ENCODE measurements at places on chromosomes 3 and 15.

GRCh38 chr15:48754011-48754410 is 56.9 kb downstream of the CEP152 start:
- DNase-seq, result no peak

DNA sequence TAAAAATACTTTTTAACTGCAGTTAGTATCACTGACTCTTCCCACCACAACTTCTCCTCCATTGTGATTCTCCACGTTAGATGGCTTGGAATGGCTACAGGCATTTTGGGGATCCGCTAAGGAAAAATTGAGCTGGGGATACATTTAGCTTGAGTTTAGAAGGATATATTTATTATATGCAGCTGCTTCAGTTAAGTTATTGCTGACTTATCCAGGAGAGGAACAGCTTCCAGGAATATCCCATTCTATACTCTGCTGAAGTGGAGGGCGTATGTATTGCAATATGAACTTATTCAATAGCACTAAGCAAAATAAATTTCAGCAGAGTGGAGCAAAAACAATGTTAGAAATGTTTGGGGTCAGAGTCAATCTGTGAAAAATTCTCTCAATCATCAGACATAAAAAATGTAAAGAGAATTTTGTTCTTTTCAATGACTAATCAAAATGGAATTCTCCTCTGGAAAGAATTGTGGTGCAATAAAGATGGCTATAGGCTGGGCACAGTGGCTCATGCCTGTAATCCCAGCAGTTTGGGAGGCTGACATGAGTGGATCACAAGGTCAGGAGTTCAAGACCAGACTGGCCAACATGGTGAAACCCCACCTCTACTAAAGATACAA is 84.7 kb downstream of the NCEH1 start:
- no peak for DNase-seq

DNA sequence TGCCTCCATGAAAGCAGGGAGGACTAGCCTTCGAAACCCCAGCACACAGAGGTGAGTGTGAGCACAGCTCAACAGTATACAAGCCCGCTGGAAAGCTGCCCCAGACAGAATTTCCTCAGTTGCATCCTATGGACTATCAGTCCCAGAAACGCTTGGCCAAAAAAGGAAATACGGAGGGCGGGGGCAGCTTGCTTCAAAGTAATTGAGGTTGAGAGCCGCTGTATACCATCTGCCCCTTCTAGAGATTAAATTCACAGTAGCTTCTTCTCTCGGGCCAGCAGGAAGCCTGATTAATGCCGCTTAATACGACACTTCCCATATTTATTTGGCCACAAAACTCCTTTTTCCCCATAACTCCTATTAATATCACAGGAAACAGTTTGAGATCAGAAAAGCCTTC is 88.7 kb downstream of the LIPC start:
- DNase-seq, result no peak

DNA sequence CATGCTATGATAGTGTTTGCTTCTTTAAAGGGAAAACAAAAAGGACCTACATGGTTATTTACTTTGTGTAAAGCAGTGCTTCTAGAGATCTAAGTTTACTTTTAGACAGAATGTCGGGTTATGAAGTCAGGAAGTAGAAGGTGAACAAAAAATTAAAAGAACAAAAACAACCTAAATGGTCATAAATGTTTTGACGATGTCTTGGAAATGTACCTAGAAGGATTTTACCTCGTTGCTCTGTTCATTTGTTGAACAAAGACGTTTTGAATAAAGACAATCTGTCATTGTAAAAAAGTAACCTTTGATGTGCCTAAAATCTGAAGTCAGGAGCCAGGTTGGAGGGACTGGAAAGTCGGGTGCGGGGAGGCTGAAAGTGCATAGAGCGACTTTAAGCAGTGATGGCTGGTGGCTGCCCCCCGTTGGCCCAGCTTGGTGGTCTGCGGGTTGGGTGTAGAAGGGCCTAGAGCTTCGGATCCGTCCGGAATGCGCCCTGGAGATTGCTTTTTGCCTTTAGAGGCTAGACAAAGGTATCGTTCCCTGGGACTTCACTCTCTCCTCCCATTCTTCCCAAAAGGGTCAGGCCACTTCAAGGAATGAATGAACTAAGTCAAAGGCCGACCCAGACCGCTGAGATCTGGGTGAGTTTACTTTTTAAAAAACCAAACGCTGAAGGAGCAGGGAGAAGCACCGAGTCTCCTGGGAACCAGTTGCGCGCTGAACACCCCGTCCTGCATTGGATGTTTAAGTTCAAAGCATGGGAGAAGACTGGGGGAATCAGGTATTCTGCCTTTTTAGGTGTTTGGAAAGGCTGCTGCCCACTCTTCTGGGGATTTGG is 2.1 kb downstream of the SOX14 start:
- DNase-seq, result no peak

- no peak for DNase-seq
Observed at GRCh38 chr3:11118181-11118682, 36.1 kb upstream of the HRH1 start.

- peak; percentile 17 for DNase-seq
Observed at GRCh38 chr15:51621936-51622603, 501 bp downstream of the DMXL2 start.

DNA sequence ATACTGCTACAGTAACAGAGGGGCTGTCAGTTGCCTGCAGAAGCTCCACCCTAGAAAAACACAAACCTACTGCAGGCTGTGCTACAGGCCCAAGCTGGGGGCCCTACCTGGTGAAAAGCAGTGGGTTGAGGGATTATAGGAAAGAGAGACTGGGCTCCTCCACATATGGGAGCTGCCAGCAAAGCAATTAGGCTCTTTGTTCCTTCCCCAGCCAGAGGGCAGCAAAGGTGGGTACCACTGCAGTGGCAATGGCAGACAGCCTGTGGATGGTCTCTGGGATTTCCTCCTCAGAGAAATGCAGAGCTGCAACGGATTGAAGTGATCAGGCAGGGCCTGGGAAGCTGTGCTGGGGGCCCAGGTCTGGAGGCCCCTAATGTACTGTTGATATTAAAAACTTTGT is 19.1 kb upstream of the DNAAF4 start:
- DNase-seq, result no peak

- no peak for DNase-seq
Observed at GRCh38 chr3:8845641-8846040, 76.2 kb upstream of the OXTR start.

- no peak for DNase-seq
Observed at GRCh38 chr3:44434834-44435510, 42.5 kb downstream of the ZNF445 start.

- no peak for DNase-seq
Observed at GRCh38 chr15:79561982-79562381, 129.8 kb downstream of the MINAR1 start.

DNA sequence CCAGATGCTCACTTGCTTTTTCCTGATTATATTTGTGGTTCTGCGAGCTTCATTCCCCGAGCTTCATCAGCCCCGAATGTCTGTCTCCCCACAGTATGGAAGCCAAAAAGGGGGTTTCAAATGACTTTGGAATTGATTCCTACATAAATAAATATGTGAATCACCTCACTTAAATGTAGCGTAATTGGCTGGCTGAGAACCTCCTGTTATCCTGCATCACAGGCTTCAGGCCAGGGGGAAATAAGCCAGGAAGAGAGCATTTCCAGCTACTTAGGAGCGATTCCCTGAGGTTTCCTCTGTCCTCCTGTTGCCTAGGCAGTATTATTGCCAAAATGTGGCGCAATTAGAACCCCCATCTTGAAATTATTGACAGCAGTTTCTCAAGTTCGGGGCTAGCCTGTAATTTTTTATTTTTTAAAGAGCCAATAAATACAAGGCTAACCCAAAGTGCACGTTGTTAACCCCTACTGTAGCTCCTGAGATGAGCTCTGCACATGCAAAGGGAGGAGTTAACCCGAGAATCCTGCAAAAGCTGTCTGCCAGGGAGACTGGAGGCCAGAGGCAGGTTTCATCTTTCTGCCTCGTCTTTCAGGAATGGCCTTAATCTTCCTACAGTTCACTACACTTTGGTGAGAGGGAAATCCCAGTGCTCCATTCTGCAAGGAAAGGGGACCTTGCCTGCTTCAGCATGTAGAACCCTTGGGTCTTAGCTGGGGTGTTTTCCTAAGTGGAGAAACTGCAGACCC is 148.2 kb downstream of the ADAMTS9 start:
- no peak for DNase-seq

DNA sequence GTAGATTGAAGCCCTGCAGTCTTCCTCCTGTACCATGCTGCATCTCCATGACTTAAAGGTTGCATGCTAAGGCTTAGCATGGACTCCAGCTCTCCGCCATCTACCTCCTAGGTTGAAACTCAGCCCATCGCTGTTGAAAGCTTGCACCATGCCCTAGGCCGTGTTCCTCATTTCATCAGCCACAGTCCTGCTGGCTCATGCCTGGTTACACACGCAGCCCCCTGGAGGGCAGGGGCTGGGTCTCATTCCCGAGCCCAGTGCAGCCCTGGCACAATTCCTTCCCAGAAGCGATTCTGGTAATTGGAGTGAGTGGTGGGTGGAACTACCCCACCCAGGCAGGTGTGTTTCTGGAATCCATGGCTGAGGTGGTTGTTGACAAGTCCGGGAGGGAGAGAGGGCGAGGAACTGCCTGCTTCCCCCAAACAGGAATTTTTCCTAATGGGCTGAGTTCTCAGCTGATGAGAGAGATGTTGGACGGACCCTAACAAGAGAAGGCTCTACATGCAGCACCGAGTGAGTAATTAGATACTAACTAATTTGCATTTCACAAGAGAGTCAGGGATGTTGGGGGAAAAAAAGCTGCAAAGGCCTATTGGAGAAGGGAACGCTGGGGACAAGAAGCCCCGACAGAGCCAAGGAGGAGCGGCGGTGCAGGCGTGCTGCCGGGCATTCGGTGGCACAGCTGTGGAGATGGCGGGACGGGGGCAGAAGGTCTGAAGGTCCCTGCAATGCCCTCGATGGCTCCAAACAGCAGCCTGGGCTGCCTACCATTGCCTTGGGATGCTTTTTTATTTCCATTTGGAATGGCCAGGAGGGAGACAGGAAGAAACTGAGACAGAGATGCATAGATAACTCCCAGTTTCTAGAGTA is 92.3 kb upstream of the TLE3 start:
- DNase-seq, result no peak

- DNase-seq, result no peak
Observed at GRCh38 chr15:84982301-84982920, 755 bp downstream of the PDE8A start.

GRCh38 chr3:51862886-51863285 is 1.5 kb downstream of the IQCF2 start:
- no peak for DNase-seq

GRCh38 chr15:81294516-81294880 is 29.4 kb downstream of the STARD5 start:
- DNase-seq, result no peak

- no peak for DNase-seq
Observed at GRCh38 chr3:74491874-74492273, 122.6 kb downstream of the CNTN3 start.

- DNase-seq, result no peak
Observed at GRCh38 chr15:43253431-43254403, 13.0 kb downstream of the TGM5 start.

Data from smooth muscle cell of the brain vasculature (primary cell).